HS-27A (cell line): ENCODE measurements at places on chromosomes 6 and 20.

- no peak for DNase-seq
Measured at GRCh38 chr20:40110311-40110831, 578.7 kb downstream of the MAFB start.

GRCh38 chr6:104322841-104323240 lies 536.9 kb downstream of the HACE1 start:
- no peak for DNase-seq

GRCh38 chr6:37182736-37183590 lies 13.0 kb downstream of the PIM1 start:
- no peak for DNase-seq

- DNase-seq = no peak
Measured at GRCh38 chr20:48019940-48020339, 234.7 kb upstream of the SULF2 start.

DNA sequence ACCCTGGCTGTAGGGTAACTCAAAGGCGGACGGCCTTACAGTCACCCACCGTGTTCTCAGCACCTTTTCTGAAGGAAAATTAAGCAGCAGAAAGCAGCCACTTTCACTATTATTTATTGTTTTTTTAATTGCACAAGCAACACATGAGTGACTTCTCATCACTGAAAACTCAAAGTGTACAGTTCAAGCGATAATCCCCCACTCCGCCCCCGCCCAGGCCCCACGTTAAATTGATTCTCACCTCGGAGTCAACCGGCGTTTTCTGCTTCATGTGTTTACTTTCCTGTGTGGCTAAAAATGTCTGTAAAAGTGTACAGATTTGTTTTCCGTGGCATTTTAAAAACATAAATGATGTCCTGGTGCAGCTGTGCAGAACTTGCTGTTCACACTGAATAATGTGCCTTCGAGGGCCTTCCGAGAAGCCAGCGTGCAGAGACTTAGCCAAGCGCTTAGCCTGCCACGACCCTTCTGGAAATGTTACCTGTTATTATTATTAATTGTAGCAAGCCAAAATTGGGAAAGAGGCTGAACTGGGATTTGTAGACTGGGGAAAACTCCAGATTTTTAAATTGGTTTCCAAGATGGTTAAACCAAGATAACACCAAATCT lies 335.7 kb downstream of the CDH4 start:
- no peak for DNase-seq

- no peak for DNase-seq
Measured at GRCh38 chr6:128713461-128713860, 169.5 kb upstream of the LAMA2 start.

DNA sequence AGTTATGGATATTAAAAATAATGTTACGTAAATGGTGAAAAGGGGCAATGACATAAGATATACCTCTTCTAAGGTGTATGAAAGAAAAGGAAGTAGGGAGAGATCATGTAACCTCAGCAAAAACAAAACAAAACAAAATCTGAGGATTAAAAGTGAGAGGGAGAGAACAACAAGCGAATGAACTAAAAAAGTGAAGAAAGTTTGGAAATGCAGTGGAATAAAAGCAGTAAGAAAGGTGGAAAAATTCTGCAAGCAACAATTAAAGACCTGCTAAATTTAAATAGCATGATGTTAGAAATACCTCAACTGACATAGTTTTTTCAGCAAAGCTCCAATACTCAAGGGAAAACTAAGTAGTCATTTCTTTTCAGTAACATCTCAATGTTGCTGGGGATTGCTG lies 48.0 kb downstream of the PHIP start:
- no peak for DNase-seq

- DNase-seq = no peak
Measured at GRCh38 chr20:24118441-24119175, 130.0 kb upstream of the GGTLC1 start.

DNA sequence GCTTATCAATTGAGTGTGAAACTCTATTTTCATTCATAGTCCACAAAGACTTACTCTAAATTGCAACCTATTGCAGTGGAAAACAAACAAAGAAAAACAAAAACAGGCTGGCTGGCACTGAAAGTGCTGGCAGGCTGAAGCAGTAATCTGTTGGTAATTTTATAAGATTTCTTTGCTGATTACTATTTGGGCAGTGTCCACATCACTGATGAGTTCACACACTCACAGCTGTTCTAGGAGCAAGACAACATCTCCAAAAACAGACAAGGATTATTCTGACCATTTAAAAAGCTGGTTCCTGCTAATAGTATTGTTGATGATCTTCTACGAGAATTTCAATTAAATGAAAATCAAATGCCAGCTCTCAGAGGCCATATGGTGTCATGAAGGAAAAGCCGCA lies 26.9 kb downstream of the MARCKS start:
- no peak for DNase-seq

DNA sequence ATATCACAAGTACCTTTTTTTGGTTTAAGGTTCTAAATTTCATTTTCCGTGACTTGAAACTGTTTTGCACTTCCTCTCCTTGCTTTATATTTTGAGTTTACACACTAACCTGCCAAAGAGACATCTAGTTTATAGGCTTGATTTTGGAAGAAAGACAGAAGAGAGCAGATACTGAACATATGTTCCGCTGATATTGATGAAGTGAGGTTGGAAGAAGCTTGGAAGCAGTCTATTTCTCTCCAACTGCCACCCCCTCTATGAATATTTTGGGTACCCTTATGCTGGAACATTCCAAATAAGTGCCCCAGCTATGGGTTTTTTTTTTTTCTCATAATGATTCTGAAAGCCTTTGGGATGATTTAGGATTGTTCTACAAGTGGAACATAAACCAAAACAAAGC lies 150.6 kb downstream of the LAMA2 start:
- no peak for DNase-seq

DNA sequence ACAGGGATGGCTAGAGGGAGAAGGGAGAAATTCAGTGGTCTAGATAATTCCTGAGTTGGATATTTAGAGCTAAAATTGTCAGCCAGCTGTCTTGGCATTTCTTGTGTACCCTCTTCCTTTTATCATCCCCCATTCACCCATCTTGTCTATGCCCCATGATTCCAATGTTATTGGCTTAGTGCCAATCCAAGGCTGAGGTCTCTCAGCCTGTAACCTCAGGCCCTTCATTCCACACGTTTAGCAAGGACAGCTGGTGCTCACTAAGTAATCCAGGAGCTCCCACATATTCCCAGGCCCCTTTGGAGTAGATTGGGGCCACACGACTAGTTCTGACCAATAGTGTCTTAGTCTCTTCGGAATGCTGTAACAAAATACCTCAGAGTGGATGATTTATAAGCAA lies 112.4 kb upstream of the ATXN1 start:
- no peak for DNase-seq

DNA sequence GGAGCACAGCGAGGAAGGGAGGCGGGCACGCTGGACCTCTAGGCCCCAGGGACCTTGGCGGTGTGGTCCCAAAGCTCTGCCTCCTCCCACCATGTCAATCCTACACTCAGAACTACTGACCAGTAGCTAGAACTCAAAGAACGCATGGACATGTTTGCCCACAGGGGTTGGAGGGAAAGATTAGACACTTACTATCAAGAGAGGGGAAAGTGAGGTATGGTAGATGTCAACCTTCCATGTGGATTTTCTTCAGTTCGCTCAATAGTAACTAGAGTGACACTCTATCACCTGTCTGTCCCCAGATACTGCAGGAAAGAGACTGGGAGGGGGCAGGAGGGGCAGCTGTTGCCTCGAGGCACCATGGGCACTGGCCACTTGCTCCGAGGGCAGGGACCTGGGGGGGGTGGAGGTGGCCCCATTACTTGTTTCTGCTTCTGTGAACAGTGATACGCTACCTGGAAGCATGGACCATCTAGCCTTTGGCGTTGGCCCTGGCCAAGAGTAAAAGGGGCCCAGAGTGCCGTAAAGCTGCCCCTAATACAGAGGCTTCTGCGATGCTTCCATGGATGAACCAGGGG lies 912 bp upstream of the DIDO1 start:
- no peak for DNase-seq

- no peak for DNase-seq
Measured at GRCh38 chr6:158825951-158826306, 6.8 kb upstream of the EZR start.

DNA sequence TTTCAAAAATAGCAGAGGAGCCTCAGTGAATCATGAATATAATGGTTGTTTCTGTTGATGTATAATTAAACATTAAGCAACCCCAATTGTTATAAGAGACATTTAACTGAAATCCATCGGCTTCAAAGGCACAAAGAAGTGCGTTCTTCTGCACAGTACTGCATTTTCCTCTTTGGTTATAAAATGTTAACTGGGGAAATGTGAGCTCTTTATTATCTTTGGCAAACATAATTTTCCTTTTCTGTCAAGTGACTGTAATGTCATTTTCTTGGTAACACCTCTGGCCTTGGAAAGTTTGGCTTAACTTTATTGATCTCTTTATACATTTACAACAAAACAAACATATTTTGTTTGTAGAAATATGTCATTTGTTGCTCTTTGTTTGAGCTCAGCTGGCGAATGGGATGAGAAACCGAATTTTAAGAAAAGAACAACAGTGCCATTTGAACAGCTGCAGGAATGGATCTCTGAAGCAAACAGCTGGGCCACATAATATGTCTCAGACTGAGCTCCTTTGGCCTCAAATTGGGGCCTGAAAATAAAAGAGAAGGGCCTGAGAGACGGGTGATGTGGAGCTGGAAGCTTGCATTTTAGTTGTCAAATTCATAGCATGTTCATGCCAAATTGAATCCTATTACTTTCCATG lies 427.0 kb upstream of the SPTLC3 start:
- DNase-seq = no peak

GRCh38 chr20:1286267-1287024 lies 20.4 kb downstream of the SNPH start:
- DNase-seq = no peak

DNA sequence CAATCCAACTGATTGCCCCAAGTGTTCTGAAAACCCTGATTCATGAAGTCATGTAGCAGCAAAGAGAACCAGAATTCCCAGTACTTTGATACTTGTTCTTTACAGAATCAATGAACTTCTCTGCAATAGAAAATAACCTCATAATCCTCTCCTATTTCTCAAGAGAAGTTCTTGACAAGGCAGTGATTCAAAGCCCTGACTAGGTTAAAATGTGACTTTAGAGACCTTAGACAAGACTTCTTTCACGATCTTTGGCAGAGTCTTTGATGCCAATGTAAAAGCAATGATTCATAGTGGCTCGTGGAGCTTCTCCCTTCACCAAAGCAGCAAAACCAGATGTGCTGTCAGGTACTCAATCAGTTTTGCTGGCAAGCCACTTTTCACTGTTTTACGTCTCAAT lies 95.2 kb downstream of the CDK19 start:
- DNase-seq = no peak

GRCh38 chr6:81682235-81682795 lies 70.2 kb downstream of the TENT5A start:
- DNase-seq = no peak

- no peak for DNase-seq
Measured at GRCh38 chr6:145865175-145865574, 50.6 kb upstream of the FBXO30 start.

GRCh38 chr6:152478377-152479010 lies 158.7 kb downstream of the SYNE1 start:
- DNase-seq = no peak

GRCh38 chr20:2809690-2810089 lies 5.1 kb upstream of the C20orf141 start:
- no peak for DNase-seq

DNA sequence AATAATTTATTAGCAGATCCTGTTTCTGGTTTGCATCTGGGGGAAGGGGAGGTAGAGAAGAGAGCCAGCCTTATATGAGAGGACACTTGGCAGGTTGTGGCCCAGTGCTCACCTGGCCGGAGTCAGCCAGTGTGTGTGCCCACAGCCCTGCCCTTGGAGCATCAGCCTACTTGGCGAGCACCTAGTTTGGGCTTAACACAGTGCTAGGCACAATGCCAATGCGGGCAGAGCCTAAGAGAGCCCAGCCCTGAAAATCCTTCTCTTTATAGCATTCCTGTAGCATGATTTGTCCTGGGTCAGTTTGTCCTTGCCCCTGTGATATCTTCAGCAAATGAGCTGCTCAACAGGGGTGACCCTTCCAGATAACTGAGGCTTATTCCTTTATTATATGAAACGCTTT lies 73.0 kb downstream of the SLX4IP start:
- no peak for DNase-seq

DNA sequence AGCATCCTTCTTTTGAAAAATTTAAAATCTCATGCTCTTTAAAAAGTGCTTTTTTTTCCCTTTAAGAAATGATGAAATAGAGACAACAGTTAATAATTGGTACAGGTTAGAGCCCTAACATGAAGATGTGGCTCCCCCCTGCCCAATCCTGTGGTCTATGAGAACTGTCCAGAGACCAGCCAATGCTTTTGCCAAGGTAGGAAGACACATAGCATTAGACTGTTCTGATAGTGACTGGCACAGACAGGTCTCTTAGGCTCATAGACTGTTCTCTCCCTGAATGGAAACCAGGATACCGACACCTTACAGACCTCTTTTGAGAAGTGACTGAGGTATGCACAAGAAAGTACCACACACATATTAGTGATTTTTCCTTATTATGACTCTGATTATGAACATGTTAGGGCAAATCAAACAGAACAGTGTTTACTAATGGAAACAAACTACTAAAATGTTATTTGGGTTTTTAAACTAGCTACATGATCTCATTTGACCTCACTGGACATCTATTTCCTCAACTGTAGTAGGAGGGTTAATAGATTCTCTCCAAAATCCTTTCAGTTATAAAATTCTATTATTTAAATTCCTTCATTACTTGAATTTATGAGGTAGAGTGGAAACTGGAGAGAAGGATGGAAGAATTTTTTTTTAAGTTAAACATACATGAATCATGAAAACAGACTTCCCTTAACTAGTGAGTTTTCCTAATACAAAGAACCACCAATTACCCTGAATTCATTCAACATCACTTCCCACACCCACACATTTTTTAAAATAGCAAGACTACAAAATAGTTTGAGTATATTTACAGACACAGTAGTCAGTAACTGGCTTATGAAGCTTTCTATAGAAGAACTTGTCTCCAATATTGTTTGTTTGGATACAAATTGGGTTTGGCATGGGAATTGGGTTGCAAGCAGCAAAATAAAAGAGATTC lies 120.4 kb downstream of the OGFRL1 start:
- no peak for DNase-seq

GRCh38 chr6:99397287-99397686 lies 3.3 kb upstream of the COQ3 start:
- no peak for DNase-seq

- DNase-seq = no peak
Measured at GRCh38 chr6:87075168-87075567, 19.7 kb downstream of the CGA start.

GRCh38 chr20:35116258-35116657 lies 23.7 kb upstream of the TRPC4AP start:
- no peak for DNase-seq

GRCh38 chr20:25009218-25010145 lies 16.9 kb upstream of the APMAP start:
- DNase-seq = no peak

DNA sequence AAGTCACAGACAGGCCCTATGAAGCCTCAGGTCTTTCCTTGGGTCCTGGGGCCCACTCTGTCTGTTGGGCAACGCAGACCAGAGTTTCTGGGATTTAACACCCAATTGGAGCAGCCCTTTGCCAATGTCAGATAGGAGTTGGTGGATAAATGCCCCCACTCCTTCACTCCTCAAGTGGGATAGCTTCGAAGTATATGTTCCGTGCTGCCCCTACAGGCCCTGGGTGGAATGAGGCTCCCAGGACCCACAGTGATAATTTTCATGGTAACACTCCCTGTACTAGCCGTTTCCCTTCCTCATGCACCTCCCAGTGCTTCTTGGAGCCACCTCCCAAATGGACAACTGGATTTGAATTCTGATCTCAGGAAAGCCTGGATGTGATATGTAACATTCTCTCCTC lies 145.4 kb downstream of the FOXA2 start:
- no peak for DNase-seq
